ENCODE measurements at places on chromosomes 4 and X.

- DNase-seq, result peak; percentile 44
Observed at GRCh38 chr4:166838975-166839614, 395.2 kb downstream of the SPOCK3 start.

GRCh38 chr4:139876337-139876941 is 210.8 kb downstream of the MGST2 start:
- DNase-seq, result no peak

GRCh38 chr4:3114377-3114776 is 39.9 kb downstream of the HTT start:
- no peak for DNase-seq

- DNase-seq, result no peak
Observed at GRCh38 chr4:151792530-151792929, 31.7 kb upstream of the GATB start.

- no peak for DNase-seq
Observed at GRCh38 chr4:109979920-109980717, 67.4 kb downstream of the EGF start.

DNA sequence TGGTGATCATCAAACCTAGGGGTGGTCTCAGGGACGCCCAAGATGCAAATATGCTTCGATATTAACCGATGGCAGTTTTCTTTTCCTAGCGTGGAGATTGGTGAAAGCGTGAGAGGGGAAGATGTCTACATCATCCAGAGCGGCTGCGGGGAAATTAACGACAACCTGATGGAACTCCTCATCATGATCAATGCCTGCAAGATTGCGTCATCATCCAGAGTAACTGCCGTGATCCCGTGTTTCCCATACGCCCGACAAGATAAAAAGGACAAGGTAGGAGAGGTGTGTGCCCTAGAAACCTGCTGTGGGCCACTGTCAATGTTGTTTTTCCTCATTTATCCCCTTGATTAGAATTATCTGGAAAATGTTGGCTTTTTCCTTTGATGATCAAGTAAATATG is 7.9 kb downstream of the PRPS2 start:
- DNase-seq, result no peak

GRCh38 chr4:162104459-162105124 is 59.2 kb downstream of the FSTL5 start:
- DNase-seq, result no peak

DNA sequence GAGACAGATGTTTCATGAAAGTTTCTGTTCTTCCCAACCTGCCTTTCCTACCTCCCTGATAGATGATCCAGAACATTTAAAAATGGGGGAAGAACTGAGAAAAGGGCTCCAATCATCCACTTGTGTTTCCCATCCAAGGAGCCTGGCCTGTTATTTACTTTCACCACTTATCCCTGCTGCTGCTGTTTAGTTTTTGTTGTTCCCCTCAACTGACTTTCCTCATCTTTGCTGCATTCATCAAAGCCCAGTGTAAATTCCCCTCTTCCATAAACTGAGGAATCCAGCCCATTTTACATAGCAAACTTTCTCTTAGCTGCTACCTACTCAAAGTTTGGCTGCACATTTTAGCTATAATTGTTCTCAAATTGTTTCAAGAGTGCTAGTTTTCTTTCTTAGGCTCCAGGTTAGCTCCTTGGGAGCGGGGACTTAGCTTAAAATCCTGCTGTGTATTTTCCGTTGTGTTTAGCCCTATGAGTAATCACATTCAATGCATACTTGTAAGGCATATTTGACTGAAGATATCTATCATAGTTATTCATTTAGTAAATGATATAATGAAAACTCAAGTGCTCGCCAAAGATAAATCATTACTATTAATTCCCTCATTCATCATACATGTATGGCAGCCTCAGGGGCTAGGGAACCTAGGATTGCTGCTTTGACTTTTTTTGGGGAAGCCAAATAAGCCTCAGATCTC is 1.4 kb upstream of the PTPN13 start:
- no peak for DNase-seq

GRCh38 chr4:183905081-183905592 is at the start of gene STOX2:
Gene STOX2 (plus strand): TSS chr4:183905307. CDS start chr4:183906791, 1,484 bp downstream.
- DNase-seq, result no peak

- DNase-seq, result no peak
Observed at GRCh38 chrX:105646592-105647372, 175.6 kb upstream of the NRK start.

DNA sequence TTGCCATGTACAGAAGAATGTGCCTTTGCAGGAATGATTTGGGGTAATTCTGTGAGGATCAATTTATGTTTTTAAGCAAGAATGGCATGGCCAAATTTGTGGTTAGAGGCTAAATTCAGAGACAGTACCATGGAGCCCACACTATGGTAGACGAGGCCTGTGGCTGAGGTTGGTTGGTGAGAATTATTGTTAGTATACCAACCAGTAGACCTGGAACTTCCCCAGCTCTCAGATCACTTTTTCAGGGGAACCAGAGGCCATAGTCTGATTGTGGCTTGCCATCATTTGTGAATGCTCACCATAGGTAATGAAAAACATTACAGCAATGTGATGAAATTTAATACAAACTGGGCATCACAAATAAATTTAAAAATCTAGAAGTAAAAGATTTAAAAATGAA is 56.3 kb downstream of the SHISA3 start:
- no peak for DNase-seq

DNA sequence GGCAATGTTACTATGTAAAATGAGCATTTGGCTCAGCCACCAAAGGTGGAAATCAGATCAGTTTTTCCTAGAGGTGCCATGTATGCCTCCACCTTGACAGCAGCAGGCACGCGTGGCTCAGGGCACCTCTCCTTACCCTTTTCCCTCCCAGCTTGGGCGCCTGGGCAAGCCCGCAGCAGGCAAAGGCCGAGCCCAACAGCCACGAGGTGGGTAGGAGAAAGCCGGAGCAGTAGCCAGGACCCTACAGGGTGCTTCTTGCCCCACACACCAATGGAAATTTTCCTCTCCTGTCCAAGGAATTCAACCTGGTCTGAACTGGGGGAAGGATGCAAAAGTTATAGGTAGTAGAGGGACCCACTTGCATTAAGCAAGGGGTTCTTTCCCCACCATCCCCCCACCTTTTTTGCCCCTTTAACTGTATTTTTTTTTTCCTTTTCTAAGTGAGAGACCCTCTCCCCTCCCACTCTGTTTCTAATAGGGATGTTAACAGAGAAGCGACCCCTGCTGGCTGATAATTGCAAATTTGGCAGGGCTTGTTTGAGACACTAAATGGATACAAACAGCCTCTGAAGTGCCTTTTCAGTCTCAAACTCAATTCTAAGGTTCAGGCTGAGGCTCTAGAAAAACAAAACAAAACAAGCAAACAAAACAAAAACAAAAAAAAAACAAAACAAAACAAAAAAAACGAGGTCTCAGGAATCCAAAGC is 895.1 kb downstream of the PCDH18 start:
- DNase-seq, result no peak

GRCh38 chrX:120718969-120719368 is 89.1 kb upstream of the C1GALT1C1 start:
- no peak for DNase-seq

DNA sequence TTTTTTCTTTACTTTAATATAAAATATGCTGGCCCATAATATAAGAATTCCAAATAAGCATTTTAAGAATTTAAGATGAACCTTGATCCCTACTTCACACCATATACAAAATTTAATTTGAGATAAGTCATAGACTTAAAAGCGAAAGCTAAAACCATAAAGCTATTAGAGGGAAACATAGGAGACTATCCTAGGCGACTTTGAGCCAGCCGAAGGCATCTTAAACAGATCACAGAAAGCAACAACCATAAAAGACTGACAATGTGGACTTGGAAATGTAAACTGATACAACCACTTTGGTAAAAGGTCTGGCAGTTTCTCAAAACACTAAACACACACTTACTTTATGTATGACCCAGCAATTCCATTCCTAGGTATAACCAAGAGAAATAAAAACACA is 125.0 kb downstream of the EFHC2 start:
- no peak for DNase-seq

DNA sequence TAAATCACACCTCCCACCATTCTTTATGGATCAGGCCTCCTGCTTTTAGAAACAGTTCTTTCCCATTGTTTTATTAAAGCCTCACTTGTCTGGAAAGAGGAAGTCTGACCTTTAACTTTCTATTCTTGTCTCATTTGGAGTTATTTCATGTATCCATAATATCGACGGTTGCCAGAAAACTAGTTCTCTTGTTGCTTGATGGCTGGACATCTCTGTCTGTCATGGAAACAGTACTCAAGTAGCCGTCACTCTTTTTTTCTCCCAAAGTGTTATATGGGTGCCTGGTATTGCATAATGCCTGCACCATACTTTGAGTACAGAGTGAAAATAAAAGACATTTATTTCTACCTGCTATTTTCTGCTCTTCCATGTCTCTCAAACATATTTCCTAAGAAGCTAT is 61.4 kb downstream of the PHEX start:
- no peak for DNase-seq

DNA sequence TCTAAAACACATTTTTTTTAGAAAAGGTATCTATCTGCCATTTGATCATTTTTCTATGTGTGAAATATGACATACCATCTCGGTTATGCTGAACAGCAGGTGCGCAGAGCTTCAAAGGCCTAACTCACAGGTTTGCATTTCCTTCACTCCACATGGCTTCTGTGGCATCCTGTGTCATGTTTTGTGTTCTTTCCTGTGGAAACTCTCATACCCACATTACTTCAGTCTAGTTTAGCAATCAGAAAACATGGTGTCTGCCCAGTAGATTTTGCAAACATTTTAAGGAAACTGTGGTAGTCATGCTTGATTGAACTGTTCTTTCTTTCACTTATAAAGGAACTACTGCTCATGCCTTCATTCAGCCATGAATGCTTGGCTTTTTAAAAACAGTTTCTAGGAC is 11.3 kb upstream of the ARAP2 start:
- peak; percentile 82 for DNase-seq

DNA sequence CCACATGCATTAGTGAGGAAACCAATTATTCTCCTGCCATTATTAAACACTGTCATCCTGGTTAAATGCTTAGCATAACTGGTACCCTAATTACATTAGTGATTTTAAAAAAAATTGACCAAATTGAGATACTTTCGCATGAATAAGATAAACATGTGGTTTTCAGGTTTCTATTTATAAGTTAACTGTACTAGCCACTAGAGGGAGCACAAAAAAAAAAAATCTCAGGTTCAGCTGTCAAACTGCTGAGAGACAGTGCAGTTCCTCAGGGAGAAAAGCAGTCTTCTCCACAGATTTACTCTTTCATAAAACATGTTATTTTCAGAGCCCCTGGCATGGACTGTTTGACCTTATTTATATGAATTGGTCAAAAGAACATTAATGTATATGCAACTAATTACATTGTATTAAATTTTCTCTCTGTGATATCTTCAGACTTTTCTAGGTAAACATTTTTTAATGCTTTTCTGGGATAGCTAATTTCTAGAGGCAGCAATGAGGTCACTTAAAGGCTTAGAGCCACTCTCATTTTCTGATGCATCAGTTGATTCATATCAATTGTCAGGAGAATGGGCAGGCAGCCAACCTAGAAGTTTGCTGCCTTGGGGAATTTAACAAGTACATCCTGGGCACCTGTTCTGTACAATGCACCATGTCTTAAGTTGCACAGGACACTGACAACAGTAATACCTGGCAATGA is 167.5 kb downstream of the CDS1 start:
- peak; percentile 1 for DNase-seq

DNA sequence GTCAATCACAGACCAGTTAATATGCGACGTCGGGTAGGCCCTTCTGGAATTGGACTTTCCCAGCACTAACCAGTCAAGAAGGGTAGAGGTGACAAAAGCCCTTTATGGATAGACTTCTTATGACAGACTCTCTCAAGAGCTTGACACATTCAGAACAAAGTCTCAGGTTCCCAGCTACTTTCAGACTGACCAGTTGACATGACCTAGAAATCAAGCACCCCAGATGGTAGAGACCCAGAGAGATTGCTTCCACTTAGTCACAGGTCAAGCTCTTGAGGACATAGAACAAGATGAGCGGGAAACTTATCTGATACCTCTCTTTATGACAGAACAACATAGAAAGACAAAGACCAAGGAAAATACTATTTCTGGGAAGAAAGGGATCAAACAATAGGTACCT is 21.4 kb upstream of the HERC6 start:
- no peak for DNase-seq

DNA sequence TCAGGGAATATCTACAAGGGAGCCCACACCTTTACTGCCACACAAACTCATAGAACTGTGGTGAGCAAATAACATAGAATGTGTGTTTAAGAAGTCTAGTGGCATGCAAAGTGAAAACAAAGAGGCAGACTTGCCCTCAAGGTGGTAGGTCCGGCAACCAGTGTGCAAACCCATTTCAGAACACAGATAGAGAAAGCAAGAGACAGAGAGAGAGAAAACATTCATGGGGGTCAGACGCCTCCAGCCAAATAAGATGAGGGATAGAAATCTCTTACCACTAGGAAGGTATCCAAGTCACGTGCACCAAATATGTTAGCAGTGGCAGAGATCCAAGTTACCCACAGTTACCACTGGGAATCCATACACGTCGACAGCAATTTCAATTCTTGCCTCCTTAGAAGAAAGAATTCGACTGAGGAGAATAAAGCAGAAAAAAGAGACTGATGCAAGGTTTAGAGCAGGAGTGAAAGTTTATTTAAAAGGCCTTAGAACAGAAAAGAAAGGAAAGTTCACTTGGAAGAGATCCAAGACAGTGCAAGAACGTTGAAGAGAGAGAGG is 252.8 kb downstream of the NAP1L3 start:
- DNase-seq, result no peak

DNA sequence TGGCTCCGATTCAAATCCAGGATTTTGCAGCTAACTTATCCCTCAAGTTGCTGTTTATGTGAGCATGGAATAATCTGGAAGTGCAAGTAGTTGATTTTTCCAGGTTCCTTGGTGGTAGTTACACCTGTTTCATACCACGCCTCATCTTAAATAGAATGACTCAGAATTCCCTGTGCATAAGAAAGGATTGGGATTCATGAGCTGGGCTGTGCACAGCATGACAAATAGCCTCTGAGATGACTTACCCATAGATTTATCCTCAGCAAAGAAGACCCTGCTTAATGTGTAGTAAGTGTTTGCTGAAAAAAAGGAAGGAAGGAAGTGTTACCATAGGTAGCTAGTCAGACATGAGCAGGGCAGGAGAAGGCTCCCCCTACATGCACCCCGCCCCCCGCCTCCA is 777.7 kb upstream of the ADGRL3 start:
- no peak for DNase-seq

- DNase-seq, result no peak
Observed at GRCh38 chr4:54318904-54319303, 89.8 kb downstream of the PDGFRA start.

Measured in GM06990 (cell line).